ENCODE measurements at places on chromosomes 6 and 20.

DNA sequence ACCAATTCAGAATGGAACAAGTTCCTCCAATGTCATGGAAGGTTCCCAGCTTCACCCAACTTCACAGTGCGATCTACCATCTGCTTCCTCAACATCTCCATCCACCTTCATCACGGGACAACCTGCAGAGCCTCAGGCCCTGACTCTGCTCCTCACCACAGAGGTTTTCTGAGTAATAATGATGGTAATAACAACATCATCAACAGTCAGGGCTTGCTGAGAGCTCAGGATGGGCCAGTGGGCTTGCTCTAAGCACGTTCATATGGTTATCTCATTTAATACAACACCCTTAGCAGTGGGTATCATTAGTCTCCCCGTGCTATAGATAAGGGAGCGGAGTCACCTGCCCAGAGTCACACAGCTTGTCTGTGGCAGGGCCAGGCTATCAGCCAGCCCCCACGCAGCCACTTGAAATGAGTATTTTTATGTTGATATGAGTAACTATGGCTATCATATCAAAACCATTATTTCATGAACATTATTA lies 38.6 kb downstream of the PREX1 start:
- DNase-seq, result no peak

DNA sequence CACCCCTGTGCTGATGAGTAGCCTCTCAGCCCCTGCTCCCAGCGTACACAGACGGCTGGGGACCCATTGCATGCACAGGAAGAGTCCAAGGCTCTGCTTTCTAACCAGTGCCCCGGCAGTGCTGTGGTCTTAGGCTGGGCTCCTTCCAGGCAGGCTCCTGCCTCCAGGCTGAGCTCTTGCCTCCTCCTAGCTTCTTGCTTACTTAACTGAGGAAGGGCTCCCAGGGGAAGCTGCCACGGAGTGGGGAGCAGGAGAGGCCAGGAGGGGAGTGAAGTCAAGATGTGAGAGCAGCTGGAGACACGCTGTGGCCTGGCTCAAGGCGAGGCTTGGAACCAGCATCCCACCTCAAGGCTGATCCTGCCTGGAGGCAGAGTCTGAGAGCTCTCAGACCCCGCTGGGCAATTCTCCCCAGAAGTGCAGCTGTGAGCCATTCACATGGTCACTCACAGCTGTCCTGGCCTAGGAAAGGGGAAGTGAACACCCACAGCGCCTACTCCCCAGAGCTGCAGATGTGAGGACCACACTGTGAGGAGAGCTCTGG lies 141.0 kb downstream of the TBXT start:
- no peak for DNase-seq

DNA sequence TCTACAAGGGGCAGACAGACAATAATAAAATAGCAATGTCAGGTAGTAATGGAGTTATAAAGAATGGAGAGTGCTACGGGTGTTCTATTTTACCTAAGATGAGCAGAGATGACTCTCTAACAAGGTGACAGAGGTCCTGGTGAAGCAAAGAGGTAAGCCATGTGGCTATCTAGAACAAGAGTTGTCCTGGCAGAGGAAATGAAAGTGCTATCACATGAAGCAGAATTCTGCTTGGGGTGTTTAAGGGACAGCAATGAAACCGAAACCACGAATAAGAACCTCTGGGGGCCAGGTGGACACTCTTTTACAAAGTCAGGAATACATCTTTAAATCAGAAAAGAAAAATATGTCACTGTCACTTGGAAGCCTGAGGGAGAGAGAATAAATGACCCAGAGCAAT lies 37.9 kb upstream of the IRAK1BP1 start:
- DNase-seq, result no peak

- no peak for DNase-seq
Measured at GRCh38 chr6:126112171-126112632, 125.9 kb downstream of the TRMT11 start.

GRCh38 chr20:5039255-5039657 lies 37.9 kb upstream of the SLC23A2 start:
- peak; percentile 2 for DNase-seq

- no peak for DNase-seq
Measured at GRCh38 chr20:7765221-7765620, 175.0 kb downstream of the HAO1 start.
